Neural crest cell (in vitro differentiated cells): ENCODE measurements at places on chromosomes 5 and 9. TPM values are rescaled to one million over a fixed set of nuclear protein-coding genes. Genes with fewer than 3 reads are reported as not detected.

Gene IL7R
- 0.11 TPM in 1 of 2 replicates, not detected in the other for total RNA-seq

Gene BAAT
- 0.16 and 0.30 TPM in 2 replicates for total RNA-seq

Gene NIPSNAP3A
- total RNA-seq, result 14.6 and 14.9 TPM in 2 replicates

Gene THBS4
- total RNA-seq, result 6.9 and 10.0 TPM in 2 replicates

Gene NUTM2G
- total RNA-seq, result not detected in 2 replicates
